ENCODE measurements at places on chromosomes 16 and 17.

GRCh38 chr16:24839347-24839972, 6.3 kb upstream of the SLC5A11 start:
- no peak for DNase-seq

DNA sequence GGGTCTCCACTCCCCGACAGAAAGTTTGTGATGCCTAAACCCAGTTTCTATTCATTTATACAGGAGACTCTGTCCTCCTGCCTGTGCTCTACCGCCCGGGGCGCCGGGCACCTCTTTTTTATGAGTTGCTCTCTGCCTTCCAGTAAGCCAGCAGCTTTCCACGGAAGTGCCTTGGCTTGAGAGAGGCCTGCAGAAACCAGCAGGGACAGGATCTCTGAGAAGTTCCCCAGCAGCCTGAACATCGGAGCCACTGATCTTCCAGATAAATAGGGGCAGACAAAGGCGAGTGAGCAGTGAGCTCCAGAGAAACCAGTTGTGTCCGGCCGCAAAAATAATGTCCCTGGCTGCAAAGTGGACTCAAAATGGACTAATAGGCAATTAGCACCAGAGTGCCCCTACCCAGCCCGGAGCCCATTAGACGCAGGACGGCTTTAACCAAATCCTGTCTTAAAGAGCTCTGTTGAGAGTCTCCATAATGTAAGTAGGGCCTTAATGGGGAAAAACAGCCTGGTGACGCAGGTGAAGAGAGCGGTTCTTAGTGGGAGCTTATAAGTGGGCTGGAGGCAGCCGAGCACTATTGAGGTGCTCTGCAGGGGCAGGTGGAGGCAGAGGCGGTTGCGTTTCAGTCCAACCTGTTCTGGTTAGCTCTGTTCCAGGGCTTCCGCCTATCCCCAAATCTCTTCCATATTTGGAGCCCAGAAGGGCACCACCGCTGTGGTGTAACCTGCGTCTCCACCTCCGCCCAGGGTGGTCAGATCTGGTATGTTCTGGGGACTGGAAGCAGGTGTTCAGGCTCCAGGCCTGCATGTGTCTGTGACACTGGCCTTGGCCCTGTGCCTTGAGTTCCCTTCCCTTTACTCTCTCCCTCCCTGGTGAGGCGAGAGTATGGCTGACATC, 74.1 kb downstream of the NT5M start:
- no peak for DNase-seq

DNA sequence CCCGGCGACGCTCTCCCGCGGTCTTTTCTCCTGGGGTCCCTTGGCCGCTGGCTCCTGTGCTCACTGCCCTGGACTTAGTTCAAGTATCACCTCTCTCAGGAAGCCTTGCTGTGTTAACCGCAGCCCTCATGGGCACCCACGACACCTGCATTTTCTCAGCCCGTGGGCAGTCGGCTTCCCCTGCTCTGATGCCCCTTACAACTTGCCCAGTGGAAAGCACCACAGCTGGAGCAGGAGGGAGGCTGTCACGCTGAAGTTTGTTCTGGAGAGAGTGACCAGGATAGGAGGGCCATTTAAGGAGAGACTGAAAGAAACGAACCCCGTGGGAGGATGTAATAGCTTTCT, 395 bp downstream of the STXBP4 start:
- peak; percentile 9 for DNase-seq

DNA sequence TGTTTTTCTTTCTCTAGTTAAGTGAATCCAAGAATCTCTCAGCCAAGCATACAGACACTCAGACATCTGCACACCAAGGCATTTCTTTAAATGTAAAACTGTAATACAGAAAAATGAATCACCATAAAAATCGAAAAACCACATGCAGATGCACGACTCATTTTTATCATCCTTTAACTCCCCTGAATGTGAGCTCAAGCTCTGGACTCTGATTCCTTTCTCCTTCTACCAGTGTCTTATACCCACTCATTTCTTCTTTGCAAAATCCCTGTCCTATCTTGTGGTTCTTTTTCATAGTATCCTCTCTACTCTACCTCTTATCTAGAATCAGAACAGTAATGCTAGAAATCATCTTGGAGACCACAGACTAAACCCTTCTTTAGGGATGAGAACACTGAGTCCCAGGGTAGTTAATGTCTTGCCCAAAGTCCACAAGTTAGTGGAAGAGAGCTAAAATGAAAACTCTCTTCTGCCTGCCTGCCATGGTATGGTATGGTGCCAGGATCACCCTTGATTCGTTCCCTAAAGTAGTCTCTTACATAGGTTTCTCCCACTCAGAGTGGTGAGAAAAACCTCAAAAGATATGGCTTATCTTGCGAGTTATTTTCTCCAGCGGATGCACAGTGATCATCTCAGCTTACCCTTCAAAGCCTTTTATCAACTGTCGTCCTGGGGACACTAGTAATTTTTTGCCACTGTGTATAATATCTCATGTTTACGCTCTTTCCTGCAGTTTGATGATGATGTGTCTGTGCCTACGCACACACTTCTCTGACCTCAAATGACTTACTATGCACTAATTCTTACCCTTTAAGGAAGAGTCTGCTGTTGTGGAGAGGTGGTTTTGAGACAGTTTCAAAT, 30.2 kb downstream of the BRD7 start:
- no peak for DNase-seq

DNA sequence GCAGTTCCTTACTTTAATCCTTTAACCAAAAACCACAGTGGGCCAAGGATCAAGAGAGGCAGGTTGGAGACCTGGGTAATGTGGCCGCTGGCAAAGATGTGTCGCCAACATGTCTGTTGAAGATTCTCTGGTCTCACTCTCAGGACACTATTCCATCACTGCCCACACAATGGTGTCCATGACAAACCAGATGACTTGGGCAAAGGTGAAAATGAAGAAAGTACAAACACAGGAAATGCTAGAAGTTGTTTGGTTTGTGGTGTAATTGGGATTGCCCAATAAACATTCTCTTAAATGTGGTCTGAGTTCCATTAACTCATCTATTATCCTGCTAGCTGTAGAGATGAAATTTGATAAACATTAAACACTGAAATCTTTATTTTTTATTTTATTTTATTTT, 43.3 kb downstream of the SALL1 start:
- no peak for DNase-seq

DNA sequence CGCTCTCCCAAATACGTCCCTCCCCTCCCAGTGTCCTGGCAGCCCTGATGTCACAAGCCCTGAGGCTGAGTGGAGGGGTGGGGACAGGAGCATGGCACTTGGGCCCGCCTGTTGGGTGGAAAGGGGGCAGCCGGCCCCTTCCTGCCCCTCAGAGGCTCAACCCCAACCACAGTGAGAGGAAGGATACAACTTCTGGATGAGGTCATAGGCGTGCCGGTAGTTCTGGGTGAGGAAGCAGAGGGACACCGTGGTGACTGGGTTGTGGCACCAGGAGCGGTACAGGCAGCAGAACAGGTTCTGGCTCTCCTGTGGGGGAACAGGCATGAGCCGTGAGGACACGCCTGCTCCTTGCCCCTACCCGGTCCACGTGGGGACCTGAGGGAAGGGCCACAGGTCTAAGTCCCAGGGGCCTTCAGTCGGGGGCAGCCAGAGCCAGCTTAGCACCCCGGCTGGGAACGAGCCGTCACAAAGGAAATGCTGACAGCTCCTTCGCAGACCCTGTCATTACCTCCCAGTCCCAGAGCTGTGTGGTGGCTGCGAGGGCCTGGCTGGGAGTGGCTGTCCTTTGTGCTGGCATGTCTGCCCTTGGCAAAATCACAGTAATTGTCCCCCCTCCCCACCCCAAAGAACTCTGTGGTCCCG, 11.2 kb upstream of the MTSS2 start:
- DNase-seq: no peak

GRCh38 chr17:34667656-34668055, 88.3 kb downstream of the TMEM132E start:
- DNase-seq: no peak

- no peak for DNase-seq
Measured at GRCh38 chr17:16442141-16442540, 26.8 kb downstream of the TRPV2 start.

- DNase-seq: no peak
Measured at GRCh38 chr16:67177743-67178699, 5.7 kb downstream of the MATCAP1 start.

GRCh38 chr16:71867939-71868338, 16.0 kb downstream of the ZNF821 start:
- DNase-seq: no peak

- DNase-seq: no peak
Measured at GRCh38 chr16:15649727-15650018, 372 bp upstream of the NDE1 start.

- DNase-seq: no peak
Measured at GRCh38 chr16:4803401-4803844, 990 bp upstream of the ROGDI start.

- DNase-seq: no peak
Measured at GRCh38 chr16:14485811-14486519, 144.1 kb downstream of the PARN start.

DNA sequence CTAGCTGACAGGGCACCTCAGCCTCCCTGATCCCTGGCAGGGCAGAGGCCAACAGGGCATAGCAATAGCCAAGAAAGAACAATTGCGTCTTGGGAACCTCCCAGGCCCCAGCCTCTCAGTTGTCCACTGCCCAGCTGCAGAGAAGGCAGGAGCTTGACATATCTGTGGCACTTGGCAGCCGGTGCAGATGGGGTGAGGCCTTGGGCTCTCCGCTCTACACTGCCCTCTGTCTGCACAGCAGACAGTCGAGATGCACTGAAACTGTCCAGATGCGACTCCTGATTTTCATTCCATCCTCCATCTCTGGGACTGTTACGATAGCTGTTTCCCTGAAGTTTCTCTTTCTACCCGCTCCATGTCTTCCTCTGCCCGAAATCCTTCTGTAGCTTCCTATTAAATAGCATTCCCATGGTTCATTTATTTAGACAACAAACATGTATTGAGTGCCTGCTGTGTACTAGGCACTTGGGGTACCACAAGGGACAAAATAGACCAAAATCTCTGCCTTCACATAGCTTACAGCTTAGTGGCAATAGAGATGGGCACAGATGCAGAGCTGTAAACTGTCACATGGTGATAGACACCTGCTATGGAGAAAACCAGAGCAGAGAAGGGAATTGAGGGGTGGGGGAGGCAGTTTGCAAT, 3.3 kb downstream of the POLR3E start:
- DNase-seq: no peak

DNA sequence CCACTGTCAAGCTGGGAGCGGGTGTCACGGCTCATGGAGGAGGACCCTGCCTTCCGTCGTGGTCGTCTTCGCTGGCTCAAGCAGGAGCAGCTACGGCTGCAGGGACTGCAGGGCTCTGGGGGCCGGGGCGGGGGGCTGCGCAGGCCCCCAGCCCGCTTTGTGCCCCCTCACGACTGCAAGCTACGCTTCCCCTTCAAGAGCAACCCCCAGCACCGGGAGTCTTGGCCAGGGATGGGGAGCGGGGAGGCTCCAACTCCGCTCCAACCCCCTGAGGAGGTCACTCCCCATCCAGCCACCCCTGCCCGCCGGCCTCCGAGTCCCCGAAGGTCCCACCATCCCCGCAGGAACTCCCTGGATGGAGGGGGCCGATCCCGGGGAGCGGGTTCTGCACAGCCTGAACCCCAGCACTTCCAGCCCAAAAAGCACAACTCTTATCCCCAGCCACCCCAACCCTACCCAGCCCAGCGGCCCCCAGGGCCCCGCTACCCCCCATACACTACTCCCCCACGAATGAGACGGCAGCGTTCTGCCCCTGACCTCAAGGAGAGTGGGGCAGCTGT, 11.6 kb downstream of the SLC52A1 start:
- DNase-seq: no peak

DNA sequence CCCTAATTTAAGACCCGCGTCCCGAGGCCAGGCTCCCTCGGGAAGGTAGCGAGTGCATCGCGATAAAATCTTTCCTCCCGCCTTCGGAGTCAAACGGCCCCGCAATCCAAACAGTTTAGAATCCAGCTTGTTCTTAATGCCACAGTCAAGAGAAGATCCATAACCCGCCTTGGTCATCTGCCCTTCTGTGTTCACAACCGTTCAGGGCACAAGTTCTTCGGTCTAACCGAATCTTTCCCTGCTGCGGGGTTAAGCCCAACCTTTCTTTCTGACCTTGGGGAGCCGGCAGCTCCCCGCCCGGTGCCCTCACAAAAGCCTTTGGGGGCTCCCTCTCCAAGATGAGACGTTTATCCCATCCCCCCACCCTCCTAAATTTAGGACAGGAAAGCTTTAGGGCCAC, 30.3 kb downstream of the CPSF4L start:
- DNase-seq: no peak

DNA sequence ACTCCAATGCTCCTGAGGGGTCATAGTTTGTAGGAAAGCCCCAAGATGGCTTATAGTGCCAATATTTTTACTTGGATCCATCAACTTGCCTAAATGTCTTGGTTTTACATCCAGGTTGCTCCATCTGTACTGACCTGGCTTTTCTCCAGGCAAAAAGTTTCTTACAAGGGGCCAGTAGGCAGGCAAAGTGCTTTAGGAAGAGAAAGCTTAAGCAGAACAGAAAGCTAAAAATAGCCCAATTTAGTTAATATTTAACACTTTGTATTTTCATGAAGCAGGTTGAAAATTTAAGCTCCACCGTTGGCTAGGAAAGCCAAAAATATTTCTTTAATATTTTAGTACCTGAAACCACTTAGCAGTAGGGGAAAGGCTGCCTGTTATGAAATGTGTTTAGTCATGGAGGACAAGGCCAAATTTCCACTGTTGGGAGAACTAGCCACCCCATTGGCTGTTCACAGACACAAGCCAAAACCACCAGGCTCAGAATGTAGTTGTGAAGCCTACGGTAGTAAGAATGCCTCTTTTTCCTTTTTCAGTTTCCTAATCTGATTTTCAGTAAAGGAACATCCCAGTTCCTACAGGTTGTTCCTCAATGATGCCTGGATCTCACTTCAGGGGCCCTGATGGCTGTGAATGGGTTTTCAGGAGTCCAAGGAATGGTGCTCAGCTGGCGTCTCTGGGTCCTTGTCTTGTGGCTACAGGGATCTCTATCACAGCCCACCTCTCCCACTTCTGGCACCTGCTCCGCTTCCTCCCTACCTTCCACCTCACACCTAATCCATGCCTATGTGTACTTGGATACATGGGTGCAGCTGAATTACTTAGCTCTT, 324.8 kb downstream of the PMP22 start:
- no peak for DNase-seq

DNA sequence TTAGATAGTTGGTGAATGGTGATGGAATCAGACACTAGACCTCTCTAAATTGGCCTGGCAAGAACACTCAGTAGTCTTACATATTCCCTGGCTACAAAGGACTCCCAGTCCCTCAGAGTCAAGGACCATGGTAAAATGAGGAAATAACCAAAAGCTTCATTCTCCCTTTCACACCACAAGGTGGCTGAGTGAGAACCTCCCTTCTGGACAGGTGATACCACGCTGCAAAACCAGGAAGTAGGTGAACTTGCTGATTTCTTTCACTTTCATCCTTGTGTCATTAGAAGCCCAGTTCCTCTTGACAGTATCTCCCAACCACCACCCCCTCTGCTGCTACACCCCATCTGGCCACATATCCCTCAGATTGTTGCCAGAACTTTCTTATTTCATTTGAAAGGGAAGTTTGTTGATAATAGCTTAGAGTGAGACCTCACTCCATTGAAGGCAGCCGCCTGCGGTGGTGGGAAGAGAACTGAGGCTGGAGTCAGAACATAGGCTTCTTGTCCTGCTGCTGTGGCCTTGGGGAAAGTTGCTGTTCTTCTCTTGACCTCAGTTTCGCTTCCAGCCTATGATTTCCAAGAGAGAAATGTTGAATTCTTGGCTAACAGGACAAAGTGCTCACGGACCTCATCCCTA, 290.6 kb upstream of the CCL2 start:
- DNase-seq: no peak

GRCh38 chr17:44919885-44920564, 4.7 kb upstream of the GFAP start:
- DNase-seq: no peak

All from stimulated activated CD8-positive, alpha-beta memory T cell treated with anti-CD3 and anti-CD28 coated beads, Interleukin-2, amount 100 ng/mL, for 1 hour (primary cell).